Activated T-cell treated with anti-CD3 and anti-CD28 coated beads, Interleukin-2, amount 50 U/mL, for 24 hours (primary cell): ENCODE measurements at places on chromosomes 2 and 18.

- no peak for DNase-seq
Measured at GRCh38 chr2:167480986-167481309, 592.7 kb downstream of the XIRP2 start.

DNA sequence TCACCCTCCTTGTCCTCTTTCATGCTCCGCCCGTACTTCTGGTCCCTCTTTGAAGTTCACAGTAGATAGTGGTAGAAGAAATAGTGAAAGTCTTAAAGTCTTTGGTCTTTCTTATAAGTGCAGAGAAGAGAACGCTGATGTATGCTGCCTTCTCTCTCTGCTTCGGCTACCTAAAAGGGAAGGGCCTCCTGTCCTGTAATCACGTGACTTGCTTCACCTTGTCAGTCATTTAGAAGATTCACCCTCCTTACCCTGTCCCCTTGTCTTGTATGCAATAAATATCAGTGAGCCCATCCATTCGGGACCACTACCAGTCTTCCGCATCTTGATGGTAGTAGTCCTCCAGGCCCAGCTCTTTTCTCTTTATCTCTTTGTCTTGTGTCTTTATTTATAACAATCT, 144.6 kb downstream of the ARL4C start:
- no peak for DNase-seq

GRCh38 chr18:24500217-24500616, 39.8 kb downstream of the HRH4 start:
- no peak for DNase-seq

- DNase-seq: no peak
Measured at GRCh38 chr18:61831071-61831470, 61.7 kb downstream of the RNF152 start.

GRCh38 chr2:104891145-104891544, 37.2 kb downstream of the POU3F3 start:
- DNase-seq: no peak

GRCh38 chr2:40421631-40422297, 30.1 kb downstream of the SLC8A1 start:
- DNase-seq: no peak

GRCh38 chr2:237280229-237280628, 133.7 kb downstream of the COL6A3 start:
- DNase-seq: no peak

GRCh38 chr2:219469186-219469724, 29.4 kb upstream of the GMPPA start:
- DNase-seq: no peak

GRCh38 chr18:13407484-13407883, 188.9 kb downstream of the LDLRAD4 start:
- DNase-seq: no peak

DNA sequence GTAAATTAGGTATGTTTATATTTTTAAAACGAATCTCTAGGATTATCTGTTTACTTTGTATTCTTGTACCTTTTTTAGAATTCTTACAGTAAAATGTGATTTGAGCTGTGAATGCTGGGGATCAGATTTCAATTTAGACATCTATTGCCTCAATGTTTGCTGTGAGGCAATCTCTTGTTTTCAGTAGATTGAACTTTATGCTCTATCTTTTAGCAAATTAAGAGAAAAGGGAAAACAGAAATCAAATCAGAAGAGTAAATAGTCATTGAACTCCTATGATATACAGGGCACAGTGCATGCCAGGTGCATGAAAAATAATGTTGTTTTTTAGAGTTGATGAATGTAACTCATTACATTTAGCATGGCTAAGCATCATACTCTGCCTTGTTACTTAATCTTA, 39.5 kb downstream of the ZC3H6 start:
- DNase-seq: no peak

- no peak for DNase-seq
Measured at GRCh38 chr2:238241970-238242369, 2.1 kb upstream of the HES6 start.

GRCh38 chr2:80058562-80058961, 246.0 kb downstream of the LRRTM1 start:
- no peak for DNase-seq

GRCh38 chr2:30113617-30114293, 33.1 kb upstream of the YPEL5 start:
- no peak for DNase-seq

GRCh38 chr2:220123751-220124150, 496.3 kb downstream of the SLC4A3 start:
- no peak for DNase-seq

DNA sequence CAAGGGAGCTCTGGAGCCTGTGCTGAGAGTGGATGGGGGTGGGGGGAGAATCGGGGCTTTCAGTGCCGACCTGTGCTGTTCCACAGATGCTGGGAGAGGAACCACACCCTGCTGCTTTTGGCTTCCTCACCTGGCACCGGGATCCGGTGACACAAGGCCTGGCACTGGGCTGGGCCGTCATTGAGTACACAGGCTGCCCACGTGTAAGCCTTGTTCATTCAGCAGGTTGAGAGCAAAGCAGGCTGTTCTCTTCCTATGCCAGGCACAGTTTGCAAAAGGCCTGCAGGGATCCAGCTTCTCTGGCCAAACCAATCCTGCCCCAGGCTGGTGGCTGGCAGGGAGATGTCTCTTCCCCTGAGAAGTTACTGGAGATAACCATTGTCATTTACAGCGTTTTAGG, 17.1 kb downstream of the TRIB2 start:
- no peak for DNase-seq

- no peak for DNase-seq
Measured at GRCh38 chr2:3466482-3466863, 52.9 kb downstream of the ADI1 start.

GRCh38 chr2:217275091-217275490, 415.2 kb upstream of the TNP1 start:
- DNase-seq: no peak

DNA sequence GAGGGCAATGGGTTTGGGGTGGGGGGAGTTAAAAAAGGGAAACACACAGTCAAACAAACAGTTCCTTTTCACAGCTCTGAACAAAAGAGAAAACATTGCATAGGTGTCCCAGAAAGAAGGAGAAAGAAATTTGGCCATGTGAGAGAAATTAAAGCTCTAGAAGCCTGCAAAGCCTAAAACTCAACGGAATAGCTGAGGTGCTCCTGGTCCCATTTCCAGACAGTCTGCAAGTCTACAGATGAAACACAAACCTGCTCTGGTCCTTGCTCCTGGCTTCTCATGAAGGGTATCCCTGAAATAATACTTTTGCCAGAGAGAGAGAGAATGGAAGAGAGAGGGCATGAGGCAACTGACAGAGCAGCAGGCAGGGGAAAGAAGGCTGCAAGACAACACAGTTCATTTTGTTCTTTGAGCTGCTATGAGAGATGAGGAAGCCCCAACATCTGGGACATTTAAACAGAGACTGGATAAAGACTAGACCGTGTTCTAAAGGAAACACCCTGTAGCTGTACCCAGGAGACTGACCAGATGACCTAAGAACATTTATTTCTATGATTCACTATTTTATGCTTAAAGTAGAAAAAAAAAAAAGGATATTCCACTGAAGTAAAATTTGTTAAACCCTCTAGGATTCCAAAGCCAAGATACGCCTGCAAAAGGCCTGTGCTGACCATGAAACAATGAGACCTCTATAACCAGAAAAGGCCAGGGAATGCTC, 57.3 kb upstream of the CYP26B1 start:
- no peak for DNase-seq

DNA sequence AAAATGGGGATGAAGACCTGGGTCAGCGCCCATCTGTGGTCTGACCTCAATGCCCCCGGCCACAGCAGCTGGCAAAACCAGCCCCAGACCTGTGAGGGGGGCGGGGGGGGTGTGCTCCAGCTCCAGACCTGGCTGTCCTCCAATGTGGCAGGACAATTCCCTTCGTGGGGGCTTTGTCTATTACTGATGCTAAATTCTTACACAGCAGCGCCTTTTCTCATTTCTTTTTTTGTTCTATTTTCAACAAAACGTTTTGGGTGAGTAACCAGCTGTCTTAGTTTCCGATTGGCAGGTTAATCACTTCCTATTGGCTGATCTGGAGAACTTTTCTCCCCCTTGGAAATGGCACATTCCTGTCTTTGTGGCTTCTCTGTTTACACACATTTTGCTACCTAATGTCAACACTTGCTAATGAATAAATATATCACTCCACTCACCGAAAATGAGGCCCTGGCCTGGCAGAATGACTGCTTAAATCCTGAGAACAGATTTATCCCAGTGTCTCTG, 4.4 kb downstream of the SMAD7 start:
- no peak for DNase-seq

DNA sequence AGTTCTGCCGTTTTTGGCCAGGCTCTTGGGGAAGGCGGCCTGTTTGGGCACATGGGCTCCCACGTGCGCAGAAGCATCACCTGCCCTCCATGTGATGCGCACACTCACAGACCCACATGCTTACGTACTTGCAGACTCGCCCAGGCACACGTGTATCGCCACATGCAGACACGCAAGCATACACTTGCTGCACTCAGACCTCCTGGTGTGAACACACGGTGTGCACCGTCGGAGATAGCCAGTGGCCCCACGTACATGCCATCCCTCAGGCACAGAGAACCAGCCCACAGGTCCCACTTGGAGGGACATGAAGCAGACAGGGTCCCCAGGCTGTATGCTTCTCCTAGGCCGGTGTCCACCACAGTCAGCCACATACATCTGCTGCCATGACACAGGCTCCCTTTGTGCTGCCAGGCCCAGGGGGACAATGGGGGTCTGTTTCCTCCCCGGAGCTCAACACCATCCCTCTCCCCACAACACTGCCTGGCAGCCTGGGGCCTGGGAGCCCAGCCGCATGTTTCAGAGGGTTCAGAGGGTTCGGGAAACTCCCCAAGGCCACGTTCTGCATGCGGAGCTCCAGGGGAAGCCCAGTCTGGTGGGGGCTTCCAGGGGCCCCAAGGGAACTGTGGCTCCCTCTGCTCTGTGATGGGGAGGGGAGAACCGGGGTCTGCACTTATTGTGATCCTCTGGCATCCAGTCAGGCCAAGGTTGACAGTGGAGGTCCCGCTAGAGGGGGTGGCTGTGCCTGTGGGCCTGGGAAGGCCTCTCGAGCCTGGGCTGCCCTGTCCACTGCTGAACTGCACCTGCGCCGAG, 208.1 kb upstream of the HAAO start:
- DNase-seq: no peak
